ENCODE measurements at places on chromosomes 1 and 21.

- DNase-seq: no peak
Measured at GRCh38 chr1:219544163-219544846, 68.6 kb downstream of the ZC3H11B start.

DNA sequence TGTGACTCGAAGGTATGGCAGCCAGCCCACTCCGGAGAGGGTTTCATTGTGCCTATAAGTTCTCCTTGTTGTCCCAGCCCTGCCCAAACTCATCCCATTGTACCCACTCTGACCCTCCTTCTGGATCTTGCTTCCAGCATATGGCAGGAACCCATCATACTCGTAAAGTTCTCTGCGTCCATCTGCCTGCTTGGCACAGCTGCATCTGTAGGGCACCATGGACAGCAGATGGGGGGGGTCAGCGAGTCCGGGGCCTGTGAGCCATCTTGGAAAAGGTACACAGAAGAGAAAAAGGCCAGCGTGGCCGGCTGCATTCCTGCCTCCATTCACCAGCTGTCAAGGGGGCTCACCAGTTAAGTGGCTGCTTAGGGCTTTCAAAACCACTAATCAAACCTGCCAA, 94.9 kb upstream of the IGSF21 start:
- no peak for DNase-seq

- no peak for DNase-seq
Measured at GRCh38 chr1:229848752-229849677, 218.0 kb upstream of the GALNT2 start.

DNA sequence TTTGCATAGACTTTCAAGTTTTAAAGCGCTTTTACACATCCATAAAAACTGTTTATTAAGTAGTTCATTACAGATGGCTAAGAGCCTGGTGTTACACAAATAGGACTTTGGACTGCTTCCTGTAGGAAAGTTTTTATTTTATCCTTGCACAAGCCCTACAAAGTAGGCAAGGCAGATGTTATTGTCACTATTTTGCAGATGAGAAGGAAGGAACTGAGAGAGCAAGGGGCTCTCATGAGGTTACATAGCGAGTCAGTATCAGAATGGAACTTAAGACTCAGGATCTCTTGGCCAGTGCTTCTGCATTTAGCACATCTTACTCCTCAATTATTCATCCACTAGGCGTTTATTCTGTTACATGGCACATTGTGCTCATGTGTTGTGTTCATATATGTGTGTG, 2.6 kb upstream of the MAPKAPK2 start:
- no peak for DNase-seq

- DNase-seq: no peak
Measured at GRCh38 chr1:167777269-167777650, 55.5 kb downstream of the MPZL1 start.

DNA sequence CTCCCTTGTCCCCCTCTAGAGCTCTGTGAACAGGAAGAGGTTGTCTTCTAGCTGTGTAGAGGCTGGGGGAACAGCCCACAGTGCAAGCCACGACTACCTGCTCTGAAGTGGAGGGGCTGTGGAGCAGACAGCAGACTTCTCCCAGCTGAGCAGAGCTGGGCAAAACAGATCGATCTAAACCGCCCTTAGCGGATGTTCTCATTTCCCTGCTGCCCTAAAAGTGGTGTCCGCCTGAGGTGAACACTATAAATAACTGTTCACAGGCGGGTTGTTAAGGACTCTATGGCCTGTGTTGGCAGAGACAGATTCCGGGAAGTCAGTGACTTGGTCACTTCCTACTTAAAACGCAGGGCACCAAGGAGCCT, 203.2 kb downstream of the RHOU start:
- no peak for DNase-seq

GRCh38 chr1:212035835-212036605, 472 bp downstream of the DTL start:
- DNase-seq: no peak

DNA sequence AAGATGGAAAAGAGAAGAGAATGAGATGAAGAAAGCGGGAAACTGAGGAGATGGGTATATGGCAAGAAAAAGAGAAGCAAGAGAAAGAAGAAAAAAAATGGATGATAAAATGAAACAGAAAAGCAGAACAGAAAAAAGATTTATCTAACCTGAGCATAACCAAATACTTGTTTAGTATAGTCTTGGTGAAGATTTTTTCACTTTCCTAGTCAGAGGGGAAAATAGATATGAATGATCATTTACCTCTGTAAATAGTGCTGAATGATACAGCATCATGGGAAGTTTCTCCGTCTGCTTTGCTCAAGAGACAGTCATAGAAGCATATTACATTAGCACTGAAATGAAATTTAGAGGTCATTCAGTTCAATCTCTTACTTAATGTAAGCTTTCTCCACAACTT, 36.1 kb upstream of the PLPPR4 start:
- DNase-seq: no peak

DNA sequence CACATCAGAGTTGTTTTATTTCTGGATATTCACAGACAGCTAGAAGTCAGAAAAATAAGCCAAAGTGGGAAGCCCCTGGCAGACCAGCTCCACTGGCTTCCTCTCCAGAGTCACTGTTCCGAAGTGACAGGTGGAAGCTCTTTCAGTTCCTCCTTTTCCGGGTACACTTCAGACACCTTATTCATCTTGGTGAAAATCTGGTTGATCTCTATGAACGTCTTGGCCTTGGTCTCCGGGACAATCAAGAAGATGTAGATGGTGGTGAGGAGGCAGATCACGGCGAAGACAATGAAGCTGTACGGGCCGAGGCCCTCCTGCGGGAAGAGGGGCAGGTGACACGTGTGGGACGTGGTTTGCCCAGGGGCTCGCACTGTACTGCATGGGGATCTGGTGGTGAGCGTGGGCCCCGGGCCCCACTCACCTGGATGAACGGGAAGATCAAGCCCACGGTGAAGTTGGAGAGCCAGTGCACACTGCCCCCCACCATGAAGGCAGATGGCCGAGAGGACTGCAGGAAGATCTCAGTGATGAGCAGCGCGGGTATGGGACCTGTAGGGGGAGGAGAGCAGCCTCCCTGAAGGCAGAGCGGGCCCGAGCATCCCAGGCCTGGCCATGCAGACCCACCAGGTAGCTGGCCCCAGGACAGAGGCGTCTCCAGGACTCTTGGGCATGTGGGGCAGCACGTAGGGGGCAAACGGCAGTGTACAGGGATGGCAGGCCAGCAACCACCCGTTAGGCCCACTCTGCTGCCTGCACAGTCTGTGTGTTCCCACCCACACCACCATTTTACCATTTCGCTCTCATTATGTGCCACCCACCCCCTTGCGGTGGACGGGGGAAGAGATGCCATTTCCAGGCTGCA, 11.5 kb upstream of the SLC2A7 start:
- no peak for DNase-seq

GRCh38 chr1:234533975-234534876, 55.2 kb upstream of the TARBP1 start:
- peak; percentile 84 for DNase-seq

DNA sequence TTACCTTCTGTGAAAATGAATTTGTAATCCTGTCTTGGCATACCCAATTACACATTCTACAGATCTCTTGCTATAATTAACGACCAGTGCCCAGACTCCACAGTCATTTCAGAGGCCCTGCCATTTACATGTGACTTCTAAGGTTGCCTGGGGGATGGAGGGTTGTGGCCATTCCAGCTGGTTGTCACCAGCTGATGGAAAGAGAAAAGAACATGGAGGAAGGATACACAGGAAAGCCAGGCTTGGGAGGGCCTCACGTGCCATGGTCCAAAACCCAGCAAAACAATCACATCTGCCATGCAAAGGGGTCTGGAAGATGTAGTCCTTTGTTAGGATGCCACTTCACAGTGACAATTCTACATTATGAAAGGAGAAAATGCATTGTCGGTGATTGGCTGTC, 59.3 kb downstream of the LAMC2 start:
- no peak for DNase-seq

DNA sequence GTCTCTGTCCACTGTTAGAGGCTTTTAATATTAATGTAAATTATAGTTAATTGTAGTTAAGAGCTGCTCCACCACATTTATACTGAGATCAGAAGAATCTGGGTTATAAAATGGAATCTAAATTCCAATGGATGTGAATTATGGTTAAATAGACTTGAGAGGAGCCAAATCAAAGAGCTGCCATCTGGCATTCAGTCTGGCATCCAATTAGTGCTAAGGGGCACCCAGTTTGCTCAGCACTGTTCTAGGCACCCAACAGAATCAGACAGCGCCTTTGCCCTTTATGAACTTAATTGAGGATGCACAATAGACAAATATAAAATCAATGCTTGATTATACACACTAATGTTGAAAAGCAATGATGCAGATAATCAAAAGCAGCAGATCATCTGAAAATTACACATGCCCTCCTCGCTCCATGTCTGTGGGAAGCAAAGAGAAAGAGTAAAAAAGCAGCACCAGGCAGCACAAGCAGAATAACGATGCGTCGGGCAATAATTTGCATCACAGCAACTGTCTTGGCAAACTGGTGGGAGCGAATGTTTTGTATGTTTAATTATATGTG, 310.1 kb downstream of the BRINP2 start:
- DNase-seq: no peak

GRCh38 chr21:33332143-33332542, 7.4 kb downstream of the IFNAR1 start:
- DNase-seq: no peak

DNA sequence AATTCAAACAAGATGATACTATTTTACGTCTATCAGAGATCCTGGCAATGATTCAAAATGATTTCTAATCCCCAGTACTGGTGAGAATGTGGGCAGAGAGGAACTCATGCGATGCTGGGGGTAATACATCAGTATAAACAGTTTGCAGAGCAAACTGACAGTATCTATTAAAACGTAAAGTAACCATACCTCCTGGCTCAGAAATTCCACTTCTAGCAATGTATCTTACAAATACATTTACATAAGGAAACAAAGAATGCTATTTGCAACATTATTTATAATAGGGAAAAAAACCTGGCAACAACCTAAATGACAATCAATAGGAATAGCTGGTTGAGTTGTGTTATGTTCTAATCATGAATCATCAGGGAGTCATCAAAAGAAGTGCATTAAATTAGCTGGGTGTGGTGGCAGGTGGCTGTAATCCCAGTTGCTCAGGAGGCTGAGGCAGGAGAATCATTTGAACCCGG, 15.9 kb downstream of the RCAN1 start:
- no peak for DNase-seq

GRCh38 chr1:75567191-75567590, 43.7 kb downstream of the SLC44A5 start:
- no peak for DNase-seq

- DNase-seq: no peak
Measured at GRCh38 chr1:163571950-163572349, 250.2 kb downstream of the NUF2 start.

GRCh38 chr1:245168906-245169305, 14.1 kb downstream of the KIF26B start:
- no peak for DNase-seq

DNA sequence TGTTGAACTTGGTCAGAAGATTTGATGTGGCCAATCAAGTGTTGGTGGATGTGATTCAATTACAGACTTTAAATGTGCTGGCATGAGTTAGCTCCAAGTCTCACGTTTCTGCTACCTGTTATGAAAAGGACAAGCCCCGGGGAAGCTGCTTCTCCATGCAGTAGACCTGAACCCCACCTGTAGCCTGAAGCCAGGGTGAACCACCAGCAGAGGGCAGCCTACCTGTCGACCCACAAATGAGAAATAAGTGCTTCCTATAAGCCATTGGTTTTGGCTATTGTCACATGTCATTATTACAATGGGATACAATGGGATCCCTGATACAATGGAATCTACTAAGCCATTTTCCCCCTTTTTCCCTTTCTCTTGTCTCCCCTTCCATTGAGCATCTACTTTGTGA, 230.2 kb downstream of the PRDM2 start:
- no peak for DNase-seq

- no peak for DNase-seq
Measured at GRCh38 chr1:231177936-231178335, 16.1 kb downstream of the TRIM67 start.

DNA sequence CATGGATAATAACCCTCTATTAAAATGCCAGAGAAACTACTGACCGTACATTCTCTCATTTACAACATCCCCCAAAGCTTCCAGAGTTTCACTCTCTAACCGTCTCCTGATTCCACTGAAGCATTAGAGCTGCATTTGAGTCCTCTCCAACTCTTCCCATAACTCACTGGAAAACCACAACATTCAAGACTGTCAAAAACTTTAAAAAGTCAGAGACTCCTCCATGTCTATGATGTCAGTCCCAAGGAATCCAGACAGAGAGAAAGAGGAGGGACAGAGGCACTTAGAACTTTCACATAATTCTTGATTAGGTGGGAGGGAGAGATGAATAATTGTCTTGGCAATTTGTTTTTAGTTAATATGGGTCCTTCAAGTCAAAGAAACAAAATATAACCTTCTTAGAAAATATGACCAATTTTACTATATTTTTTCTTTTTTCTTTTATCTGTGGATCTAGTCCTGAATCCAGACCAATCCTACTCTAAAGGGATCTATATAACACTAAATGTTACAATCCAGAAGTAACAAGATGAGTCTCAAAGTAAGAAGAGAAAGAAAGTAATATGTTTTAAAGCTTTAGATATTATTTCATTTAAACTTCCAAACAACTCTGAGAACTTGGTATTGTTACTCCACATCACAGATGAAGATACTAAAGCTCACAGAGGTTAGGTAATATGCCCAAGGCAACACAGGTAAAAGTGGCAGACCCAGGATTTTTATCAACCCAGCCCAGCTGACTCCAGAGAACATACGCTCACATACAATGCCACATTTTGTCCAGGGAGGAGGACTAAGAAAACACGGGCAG, 23.8 kb downstream of the OTUD7B start:
- no peak for DNase-seq

GRCh38 chr1:192787914-192788585, 20.8 kb upstream of the RGS2 start:
- no peak for DNase-seq

DNA sequence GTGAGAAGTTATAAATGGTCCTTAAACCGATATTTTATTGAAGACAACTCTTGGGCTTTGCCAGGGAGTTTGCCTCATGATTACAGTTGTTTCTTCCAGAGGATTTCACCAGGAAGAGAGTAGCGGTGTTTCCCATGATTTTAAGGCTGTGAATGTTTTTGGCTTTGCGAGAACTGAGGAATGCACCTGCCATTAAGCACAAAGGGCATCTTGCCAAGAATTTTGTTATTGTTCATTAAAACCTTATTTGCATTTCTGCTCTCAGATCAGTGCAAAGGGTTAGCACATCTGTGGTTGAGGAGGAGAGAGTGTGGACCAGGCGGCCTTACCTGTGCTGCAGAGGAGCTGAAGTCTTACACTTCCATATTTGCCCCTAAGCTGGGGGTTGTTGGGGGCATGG, 13.8 kb downstream of the CNIH3 start:
- DNase-seq: no peak

- no peak for DNase-seq
Measured at GRCh38 chr1:34188985-34189384, 12.3 kb downstream of the C1orf94 start.

DNA sequence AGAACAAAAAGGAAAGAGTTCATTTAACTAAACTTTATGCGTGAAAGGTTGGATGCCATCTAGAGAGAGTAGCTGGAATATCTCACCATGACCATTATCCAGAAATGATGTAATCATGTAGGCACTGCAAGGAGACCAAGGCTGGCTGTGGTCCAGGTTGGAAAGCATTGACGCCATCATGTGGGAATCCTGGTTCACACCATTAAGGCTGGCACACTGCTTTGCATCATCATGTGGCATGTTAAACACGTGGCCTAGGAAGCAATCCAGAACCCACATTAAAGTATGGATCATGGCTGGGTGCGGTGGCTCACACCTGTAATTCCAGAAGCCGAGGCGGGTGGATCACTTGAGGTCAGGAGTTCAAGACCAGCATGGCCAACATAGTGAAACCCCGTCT, 4.3 kb downstream of the ADAMTS1 start:
- no peak for DNase-seq

GRCh38 chr21:34186109-34186719, 112.8 kb downstream of the MRPS6 start:
- DNase-seq: no peak

Measured in head of caudate nucleus (tissue), 42 donors.